ENCODE measurements at places on chromosomes 3 and 15. TPM values are rescaled to one million over a fixed set of nuclear protein-coding genes. Genes with fewer than 3 reads are reported as not detected.

GRCh38 chr15:79357566-79357965 is 46.7 kb downstream of the TMED3 start:
- no peak for DNase-seq

- no peak for DNase-seq
These were observed 60.2 kb downstream of the NPTN start for GRCh38 chr15:73573037-73573436.

The GRIP2 gene
- 1.5 TPM for polyA plus RNA-seq

The LRRC49 gene
- 18.4 TPM for polyA plus RNA-seq

The DGKG gene
- polyA plus RNA-seq: 0.92 TPM

DNA sequence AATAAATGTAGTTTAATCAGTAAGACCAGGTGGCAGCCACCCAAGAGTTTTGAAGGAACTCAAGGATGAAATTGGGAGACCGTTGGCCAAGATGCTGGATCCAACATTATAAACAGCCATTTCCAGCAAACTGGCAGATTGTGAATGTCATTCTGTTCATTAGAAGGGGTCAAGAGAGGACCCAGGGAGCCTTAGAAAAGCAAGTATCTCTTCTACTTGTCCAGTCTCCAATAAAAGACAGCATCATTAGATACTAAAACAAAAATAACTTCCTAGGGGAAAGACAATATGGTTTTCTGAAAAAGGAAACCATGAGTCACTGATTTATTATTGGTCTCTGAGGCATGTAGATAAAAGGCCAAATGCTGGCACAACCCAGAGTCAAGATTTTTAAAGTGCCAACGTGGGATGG is 67.9 kb downstream of the GADL1 start:
- DNase-seq: no peak

DNA sequence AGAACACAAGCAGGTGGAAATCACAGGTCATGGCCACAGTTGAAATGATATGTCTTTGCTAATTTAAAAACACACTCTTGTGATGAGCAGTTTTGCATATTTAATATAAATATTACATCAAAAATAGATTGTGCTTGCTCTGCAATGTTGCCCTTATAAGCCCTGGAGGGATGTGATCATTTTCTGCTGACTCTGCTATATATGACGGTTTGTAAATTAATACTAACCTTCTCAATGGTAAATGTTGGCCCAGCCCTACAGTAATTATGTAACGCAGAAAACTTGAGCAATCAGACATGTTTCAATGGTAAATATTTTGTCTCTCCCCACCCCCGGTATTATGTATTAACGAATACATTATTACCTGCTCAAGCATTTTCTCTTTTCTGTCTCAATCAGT is 359.5 kb upstream of the CNTN6 start:
- DNase-seq: no peak

DNA sequence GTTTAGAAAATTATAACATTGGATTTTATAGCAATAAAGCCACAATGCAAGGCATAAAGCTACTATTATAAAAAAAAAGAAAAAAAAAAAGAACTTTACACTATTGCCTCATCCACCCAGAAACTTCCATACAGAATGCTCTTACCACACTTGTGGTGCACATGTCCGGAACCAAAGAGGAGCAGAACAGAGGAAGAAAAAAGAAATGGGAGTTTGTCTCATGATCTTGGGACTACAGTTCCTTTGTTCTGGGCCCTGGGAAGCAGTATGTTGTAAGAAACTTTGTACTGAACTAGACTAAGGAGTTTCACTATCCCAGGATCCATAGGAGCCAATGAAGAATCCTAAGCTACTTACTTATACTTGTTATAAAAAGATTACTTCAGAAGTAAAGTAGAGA is 36.1 kb downstream of the FMN1 start:
- no peak for DNase-seq

DNA sequence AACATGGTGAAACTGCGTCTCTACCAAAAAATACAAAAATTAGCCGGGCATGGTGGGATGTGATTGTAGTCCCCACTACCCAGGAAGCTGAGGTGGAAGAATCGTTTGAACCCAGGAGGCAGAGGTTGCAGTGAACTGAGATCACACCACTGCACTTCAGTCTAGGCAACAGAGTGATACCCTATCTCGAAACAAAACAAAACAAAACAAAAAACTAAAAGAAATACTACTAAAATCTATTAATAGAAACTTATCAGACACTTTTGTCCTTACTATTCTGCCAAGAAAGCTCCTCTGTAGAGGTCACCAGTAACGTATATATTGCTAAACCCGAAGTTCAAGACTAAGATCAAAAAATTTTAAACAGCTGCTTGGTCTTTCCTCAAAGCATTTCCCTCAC is 67.1 kb downstream of the SMARCC1 start:
- DNase-seq: no peak

GRCh38 chr3:161413127-161413854 is 42.0 kb upstream of the SPTSSB start:
- DNase-seq: no peak

The DAZL gene
- polyA plus RNA-seq: not detected

DNA sequence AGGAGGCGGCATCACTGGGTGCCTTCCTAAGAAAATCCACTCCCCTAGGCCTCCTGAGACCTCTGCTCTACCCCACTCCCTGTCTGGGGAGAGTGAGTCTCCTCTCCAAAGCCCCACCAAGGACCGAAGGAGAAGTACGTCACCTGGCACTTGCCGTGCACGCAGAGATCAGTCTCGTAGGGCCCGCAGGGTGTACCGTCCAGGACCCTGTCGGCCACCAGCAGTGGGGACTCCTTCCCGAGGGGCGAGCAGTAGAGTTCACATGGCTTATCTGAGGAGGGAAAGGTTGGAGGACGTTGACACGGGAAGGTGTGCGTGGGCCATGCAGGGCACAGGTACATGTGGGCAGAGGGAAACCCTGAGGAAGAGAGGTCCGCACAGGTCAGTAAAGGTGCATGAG is 232.9 kb downstream of the ADAMTS17 start:
- DNase-seq: no peak

DNA sequence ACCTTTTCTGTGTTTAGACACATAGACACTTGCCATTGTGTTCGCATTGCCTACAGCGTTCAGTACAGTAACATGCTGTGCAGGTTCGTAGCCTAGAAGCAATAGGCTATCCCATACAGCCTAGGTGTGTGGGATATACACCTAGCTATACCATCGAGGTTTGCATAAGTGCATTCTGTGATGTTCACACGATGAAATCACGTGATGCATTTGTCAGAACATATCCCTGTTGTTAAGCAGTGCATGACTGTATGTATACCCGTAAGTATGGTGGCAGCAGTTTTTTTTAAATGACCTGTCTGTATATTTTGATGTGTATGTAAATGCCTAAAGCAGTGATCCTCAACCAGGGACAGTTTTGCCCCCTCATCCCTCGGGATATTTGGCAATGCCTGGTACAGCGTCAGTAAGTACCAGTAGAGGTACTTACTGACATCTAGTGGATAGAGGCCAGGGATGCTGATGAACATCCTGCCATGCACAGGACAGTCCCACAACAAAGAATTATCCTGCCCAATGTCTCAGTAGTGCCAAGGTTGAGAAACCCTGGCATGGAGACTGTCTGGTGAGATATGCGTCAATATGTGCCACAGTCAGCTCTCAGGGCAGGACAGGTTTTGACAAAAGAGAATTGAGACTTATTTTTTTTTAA is 129.1 kb downstream of the HCN4 start:
- no peak for DNase-seq

- no peak for DNase-seq
These were observed 71.3 kb downstream of the PTPRG start for GRCh38 chr3:61632568-61633175.

DNA sequence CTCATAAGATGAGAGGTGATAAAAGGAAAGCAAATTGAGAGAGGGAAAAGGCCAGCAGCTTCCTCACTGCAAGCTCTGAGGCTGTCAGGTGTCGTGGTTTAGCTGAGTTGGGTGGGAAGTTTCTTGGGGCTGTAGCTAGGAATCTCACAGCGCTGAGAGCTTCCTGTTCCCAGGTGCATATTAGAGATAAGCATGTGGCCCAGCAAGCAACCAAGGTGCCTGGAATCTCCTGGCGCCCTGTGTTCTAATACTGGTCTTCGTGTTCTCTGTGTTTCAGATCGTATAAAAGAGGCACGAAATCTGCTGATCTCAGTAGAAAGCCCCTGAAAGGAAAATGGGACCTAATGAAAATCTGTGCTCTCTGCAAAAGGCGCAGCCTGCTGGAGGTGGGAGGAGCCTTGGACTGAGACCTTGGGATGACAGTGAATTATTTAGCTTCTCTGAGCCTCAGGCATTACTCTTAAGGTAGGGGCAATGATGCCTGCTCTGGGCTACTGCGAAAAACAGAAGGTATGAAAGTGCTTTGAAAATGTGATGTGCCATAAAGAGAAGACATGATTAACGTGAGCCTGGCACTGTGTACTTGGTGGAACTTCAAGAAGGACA is 499.9 kb downstream of the TBL1XR1 start:
- no peak for DNase-seq

The ARGFX gene
- not detected for polyA plus RNA-seq

The MAPK6 gene
- 34.5 TPM for polyA plus RNA-seq

GRCh38 chr3:184578822-184579221 is 17.2 kb downstream of the EPHB3 start:
- DNase-seq: no peak

The PIGZ gene
- 2.8 TPM for polyA plus RNA-seq

The CCR1 gene
- 1.4 TPM for polyA plus RNA-seq

- DNase-seq: no peak
These were observed 257.9 kb downstream of the PDCD6IP start for GRCh38 chr3:34056181-34056910.

The GOLGA8O gene
- 0.32 TPM for polyA plus RNA-seq

The IREB2 gene
- 77.7 TPM for polyA plus RNA-seq

GRCh38 chr3:47522082-47522987 is 8.8 kb upstream of the ELP6 start:
- peak; percentile 81 for DNase-seq

DNA sequence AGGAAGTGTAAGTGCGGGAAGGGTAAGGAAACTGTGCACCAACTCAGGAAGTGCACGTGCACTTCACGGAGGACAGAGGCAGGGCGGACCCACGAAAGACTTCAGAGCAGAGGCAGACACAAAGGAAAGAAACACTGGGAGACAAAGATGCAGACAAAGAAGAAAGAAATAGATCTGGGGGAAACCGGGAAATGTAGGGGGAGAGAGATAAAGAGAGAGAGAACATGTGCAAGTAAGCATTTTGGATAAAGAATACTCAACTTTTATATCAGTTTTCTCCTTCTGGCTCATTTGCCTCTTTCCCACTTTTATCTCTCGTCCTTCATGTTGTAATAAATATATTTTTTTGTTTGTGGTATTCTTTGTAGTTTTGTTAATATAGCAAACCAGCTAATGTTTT is 204.2 kb downstream of the WDR72 start:
- no peak for DNase-seq

The CMTM8 gene
- polyA plus RNA-seq: 9.9 TPM

The NEDD4 gene
- polyA plus RNA-seq: 15.6 TPM

DNA sequence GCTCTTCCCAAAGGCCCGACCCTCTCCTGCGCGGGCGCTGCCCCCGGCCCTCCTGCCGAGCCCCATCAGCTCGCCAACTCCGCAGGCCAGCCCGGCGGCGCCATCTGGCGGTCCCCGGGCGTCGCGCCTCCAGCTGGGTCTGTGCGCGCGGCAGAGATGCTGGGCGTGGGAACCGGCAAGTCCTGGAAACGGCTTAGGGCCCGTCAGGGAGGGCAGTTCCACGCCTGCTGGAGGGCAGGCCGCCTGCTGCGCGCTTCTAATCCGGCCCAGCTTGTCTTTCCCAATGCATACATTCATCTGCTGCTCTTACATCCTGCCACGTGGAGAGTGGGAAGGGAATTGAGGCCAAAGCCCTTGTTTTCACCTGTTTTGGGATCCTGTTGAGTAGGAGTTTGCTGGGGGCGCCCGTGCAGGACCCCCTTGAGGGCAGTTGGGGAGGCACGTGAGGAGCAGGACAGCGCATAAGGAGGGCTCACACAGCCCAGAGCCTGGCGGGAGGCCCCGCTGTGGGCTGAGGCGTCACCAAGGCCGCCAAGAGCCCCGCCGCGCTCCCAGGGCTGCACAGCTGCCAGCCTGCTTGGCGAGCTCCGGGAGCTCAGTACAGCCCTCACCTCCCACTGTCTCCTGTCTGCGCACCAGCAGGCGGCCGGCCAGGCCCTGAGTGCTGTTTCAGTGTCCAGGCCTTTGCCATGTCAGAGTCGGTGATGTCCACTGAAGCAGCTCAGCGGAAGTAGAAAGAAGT is 165.6 kb downstream of the NSMCE3 start:
- DNase-seq: no peak

Measured in left renal cortex interstitium (tissue), 4 donors.